ENCODE measurements at places on chromosomes 5 and 9. TPM values are rescaled to one million over a fixed set of nuclear protein-coding genes. Genes with fewer than 3 reads are reported as not detected.

Gene ANKRD31
- polyA plus RNA-seq = 0.51 TPM

- DNase-seq = no peak
Observed at GRCh38 chr9:93226819-93227218, 42.9 kb downstream of the WNK2 start.

GRCh38 chr9:69483886-69484422 is 158.9 kb downstream of the ENTREP1 start:
- no peak for DNase-seq

- no peak for DNase-seq
Observed at GRCh38 chr5:123964884-123965283, 452.9 kb downstream of the CSNK1G3 start.

DNA sequence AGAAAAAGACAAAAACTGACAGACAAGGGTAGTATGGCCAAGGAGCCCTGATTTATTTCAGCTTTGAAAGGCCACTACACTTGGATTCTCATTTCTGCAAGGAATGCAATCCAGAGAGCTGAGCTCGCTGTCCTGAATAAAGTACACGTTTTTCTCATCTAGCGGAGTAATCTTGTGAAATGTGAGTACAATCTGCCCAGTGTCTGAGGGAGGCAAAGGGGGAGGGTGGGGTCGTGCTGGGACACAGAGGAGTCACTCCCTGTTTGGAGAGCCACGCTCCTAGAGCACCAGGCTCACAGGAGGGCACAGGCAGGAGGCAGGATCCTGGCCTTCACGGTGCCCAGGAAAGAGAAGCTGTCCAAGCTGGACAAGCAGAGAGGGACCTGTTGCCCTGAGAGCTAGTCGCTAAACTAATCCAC is 51.0 kb upstream of the IFNK start:
- DNase-seq = peak; percentile 60

GRCh38 chr9:108994695-108995094 is 18.6 kb downstream of the CTNNAL1 start:
- no peak for DNase-seq

DNA sequence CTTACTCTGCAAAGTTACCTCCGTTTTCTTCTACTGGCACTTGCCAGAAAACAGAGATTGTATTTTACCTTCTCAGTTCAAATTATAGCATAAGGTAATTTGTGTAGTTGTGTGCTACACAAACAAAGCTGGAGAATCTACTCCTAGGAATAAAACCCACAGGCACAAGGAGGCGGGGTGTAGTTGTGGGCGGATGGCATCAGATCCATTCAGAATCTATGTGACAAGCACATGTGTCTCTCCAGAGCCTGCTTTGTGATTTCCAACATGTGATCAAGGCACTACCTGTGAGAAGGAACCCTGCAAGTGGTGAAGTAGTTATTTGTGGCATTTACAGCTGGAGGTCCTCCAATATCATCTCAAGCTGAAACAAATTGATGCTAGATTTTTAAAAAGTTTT is 39.0 kb downstream of the GAS1 start:
- DNase-seq = no peak

DNA sequence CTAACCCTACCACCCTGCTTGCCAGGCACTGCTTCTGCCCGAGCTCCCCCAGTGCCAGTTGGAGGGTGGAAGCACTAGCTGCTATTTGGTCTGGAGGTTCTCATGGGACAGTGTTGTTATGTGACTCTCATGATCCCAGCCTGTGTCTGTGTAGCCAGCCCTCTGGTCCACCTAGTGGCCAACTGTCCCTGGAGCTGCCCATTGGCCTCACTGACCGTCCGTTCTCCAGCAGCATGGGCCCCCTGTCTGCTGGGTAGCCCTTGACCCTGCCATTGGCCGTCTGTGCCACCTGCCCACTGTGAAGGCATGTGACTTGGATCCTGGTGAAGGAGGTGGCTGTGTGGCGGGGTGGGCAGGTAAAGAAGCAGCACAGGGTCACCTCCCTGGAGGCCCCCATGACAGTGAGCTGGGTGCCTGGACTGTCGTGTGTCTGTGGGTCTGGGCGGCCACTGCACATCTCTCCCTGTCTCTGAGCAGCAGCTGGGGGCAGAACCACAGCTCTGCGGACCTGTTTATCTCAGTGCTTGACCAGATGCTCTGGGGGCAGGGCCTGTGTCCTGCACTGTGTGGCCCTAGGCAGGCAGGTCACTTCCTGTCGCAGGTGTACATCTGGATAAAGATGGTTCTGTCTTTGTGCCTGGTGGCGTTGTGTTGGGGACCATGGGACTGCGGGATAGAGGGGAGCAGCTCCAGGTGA is 11.4 kb downstream of the PHF2 start:
- no peak for DNase-seq

GRCh38 chr5:37665889-37666288 is 174.0 kb downstream of the GDNF start:
- DNase-seq = peak; percentile 59

- peak; percentile 48 for DNase-seq
Observed at GRCh38 chr9:113274474-113275156, 757 bp downstream of the CDC26 start.

- no peak for DNase-seq
Observed at GRCh38 chr5:68679041-68679440, 414.8 kb upstream of the SLC30A5 start.

DNA sequence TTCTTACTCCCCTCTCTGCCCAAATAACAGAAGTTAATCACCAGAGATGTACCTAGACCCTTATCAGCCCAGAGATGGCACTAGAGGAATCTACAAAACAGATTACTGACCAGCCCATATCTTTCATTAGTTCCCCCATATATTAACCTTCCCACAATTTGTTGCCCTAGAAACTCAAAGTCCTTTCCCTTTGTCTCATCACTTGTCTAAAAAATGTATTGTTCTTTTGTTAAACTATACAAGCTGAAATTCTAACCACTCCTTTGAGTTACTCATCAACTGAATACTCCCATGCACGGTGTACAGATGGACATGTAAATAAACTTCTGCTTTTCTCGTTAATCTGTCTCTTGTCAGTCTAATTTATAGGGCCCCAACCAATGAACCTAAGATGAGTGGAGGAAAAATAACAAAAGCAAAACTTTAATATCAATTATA is 130.9 kb downstream of the CCDC192 start:
- no peak for DNase-seq

- DNase-seq = no peak
Observed at GRCh38 chr5:39120052-39120420, 45.8 kb upstream of the RICTOR start.

- DNase-seq = no peak
Observed at GRCh38 chr5:14720236-14720923, 55.9 kb downstream of the OTULIN start.
